Stimulated activated CD4-positive, alpha-beta T cell treated with anti-CD3 and anti-CD28 coated beads, TNF-alpha, amount 100 ng/mL, for 48 hours (primary cell): ENCODE measurements at places on chromosomes 1 and 21.

- no peak for DNase-seq
These were observed 27.2 kb upstream of the KLF18 start for GRCh38 chr1:44168520-44169098.

GRCh38 chr1:151936653-151937052 is 27.3 kb upstream of the THEM4 start:
- DNase-seq = no peak

DNA sequence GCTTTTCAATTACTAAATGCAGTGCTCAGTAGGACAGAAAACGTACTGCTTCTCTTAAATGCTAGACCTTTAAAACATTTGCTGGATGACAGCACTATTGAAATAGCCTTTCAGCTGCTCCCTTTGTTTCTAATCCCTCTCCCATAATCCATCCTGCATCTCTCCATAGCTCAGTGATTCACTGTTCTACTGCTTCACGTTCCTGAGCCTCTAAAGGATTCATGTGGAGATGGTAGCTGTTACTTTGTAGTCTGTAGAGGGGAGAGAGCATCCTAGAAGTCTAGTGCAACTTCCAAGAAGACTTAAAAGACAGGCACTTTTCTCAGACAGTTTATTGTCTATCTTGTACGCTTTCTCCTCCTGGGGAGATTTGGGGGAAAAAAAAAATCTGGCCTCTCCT is 51.4 kb downstream of the LRRC8B start:
- DNase-seq = no peak

DNA sequence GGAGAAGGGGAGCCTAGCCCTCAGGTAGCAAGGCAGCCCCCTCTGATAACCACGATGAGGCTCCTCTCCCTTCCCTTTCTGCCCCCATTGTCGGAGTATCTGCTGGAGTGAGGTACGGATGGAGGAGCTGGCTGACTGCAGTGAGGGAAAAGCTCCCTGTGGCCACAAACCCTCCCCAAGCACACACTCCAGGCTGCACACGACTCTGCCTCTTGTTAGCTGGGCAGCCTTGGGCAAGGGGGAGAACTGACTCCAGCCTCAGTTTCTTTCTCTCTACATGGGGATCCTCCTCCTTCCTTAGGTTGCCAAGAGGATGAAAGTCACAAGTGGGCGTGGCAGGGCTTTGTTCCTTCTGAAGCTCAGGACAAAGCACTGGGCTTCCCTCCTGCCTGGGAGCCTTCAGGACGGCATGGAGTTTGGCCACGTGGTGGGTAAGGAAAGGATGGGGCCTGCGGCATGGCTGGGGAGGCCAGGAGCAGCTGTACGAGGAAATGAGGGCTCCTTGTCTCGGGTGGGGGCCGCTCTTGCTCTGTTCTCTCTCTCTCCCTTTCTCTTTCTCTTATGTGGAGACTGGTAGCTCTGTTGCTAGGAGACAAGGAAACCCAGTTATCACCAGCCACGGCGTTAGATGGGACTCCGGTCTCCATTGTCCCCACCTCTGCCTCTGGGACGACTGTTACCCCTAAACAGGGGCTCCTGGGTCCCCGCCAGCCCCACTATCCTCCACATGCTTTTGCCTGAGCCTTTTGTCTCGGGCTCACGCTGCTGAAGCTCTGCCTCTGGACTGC is 39.7 kb downstream of the LRP8 start:
- DNase-seq = no peak

DNA sequence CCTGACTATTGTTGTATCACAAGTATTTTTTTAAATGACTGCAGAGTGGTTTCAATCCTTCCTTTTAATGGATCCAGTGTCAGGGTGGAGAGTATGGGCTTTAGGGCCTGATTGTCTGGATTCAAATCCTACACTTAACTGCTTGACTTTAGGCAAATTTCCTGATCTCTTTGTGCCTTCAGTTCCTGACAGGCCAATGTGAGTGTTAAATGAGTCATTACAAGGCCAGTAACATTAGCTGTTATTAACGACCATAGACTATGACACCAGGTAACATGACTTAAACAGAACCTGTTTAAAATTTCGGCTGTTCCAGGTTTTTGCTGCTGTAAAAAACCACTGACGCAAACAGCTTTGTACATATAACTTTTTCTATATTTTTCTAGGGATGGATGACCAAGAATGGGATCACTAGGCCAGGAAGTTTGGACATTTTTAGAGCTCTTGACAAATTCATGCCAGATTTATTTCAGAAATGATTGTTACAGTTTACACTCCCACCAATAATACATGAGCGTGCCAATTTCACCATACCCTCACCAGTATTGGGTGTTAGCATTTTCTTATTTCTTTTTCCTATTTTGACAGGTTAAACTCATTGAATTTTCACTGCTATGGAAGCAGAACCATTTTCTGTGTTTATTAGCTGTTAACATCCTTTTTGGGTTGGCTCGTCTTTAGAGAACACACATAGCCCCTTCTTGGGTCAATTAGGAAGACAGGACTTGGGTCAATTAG is 11.3 kb downstream of the ZNF362 start:
- DNase-seq = no peak

DNA sequence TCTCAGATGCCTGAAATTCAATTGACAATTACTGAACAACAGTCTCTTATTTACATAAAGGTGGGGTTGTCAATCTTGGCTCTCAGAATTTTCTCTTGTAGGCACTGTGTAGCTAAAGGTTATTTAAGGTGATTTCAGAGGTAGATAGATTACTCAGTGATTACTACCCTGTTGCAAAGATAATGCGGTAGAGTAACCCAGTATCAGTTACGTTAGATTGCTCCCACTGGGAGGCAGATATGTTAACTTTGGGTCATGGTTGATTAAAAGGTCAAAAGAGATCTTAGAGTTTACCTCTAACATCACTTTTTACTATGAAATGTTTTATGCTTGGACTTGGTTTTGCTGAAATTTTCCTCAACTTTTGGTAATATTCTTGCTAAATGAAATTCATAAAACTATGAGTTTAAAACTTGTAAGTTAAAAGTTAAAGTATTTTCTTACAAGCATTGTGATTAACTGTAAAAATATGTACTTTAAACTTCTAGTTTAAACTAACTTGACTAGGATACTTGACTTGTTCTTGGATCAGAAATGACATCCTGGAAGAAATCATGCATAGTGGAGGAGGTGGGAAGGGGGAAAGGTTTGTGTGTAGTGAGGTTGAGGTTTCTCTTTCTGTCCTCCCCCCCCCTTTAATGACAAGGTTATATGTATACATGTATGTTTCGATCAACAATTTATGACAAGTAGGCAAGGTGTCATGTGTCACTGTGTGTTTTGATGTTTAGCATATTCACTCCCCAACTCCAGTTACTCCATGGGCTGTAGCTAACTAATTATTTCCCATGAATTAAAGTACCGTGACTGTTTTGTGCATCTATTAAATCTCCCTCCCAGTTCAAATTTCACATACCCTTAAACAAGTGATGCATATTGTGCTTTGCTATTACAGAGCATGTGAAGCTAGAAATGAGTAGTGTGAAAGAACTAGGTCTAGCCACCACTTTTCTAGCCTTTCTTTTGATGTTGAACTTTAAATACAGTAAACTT is 2.9 kb downstream of the LAMC1 start:
- DNase-seq = no peak

DNA sequence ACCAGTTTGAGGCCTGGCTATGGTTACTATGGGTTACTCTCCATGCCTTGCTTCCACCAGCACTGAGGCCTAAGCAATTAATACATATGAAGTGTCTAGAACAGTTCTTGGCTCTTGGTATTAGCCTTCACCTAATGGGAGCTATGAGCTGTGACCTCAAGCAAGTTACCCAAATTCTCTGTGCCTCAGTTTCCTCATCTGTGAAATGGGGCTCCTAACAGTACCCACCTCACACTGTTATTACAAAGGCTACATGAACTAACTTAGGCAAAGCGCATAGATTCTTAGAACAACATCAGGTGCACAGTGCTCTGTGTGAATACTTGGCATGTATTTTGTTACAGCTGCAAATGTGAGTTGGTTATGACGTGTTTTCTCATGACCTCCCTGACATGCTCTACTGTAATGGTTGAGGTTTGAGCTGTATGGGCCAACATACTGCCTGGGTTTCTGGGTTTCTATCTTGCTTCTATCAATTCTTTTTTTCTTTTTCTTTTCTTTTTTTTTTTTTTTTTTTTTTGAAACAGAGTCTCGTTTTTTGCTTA is 26.5 kb downstream of the CDCP2 start:
- DNase-seq = no peak

DNA sequence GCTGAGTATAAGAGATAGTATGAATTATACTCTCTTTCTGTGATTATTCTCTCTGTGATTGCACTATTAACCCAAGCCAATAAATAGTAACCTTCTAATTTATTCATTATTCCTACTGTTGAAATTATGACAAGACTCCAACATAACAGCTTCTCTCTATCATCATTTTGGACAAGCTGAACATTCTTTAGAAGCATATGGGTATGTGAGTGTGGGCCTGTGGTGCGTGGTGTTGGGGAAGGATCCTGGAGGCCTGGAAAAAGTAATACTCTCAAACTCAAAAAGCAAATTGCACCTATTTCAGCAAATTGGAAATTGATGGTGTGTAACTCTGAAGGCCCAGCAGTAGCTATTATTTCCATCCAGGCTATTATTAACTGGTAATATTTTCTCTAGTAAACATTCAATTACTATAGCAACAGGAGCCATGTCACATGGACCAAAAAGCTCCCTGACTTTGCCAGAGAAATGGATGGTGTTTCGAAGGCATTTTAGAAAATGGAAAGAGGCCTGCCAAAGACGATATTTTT is 502.8 kb downstream of the LTN1 start:
- no peak for DNase-seq

DNA sequence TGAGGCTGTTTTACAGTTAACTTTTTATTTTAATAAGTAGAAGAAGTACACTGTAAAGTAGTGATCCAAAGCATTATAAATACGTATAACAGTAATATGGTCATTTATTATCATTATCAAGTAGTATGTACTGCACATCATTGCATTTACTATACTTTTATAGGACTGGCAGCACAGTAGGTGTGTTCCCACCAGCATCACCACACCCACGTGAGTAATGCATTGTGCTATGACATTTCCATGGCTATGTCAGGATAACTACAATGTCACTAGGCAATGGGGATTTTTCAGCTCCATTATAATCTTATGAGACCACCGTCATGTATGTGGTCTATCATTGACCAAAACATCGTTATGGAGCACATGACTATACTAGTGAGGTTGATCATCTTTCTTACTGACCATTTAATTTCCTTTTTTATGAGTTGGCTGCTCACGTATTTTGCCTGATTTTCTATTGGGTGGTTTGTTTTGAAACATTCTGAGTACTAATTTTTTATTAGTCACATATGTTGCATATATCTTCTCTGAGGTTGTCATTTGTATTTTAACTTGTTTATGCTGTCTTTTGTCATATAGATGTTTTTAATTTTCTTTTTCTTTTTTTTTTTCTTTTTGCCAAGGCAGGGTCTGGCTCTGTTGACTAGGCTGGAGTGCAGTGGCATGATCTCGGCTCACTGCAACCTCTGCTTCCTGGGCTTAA is 25.3 kb upstream of the SHCBP1L start:
- DNase-seq = no peak

- no peak for DNase-seq
These were observed 49.4 kb downstream of the SPATA46 start for GRCh38 chr1:162327144-162327787.

- DNase-seq = no peak
These were observed 1.8 kb downstream of the USP24 start for GRCh38 chr1:55213151-55213884.

DNA sequence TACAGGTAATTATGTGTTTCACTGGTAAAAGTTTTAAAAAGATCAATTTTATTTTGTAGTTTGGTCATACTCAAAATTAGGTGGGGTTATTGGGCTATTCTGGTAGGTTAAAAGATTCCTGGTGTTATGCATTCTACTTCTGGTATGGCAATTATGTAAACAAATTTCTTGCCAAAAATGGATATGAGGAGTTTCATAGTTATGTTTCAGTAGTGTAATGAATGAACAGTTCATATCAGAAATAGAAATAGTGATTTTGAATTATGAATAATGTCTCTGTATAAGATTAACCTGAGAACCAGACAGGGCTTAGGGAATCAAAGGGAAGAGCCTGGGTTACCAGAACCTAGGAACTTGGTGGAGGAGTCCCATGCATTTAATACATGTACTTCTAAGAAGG is 15.9 kb downstream of the ATF6 start:
- no peak for DNase-seq

- DNase-seq = no peak
These were observed 13.4 kb downstream of the VANGL2 start for GRCh38 chr1:160413716-160414115.

- DNase-seq = no peak
These were observed 38.0 kb upstream of the PPP2R5A start for GRCh38 chr1:212247179-212247721.
